ENCODE measurements at places on chromosomes 6 and 20.
A peak's percentile ranks its signal among the peaks of the same experiment; 100 is the strongest.

GRCh38 chr20:5932796-5933195 lies 17.5 kb downstream of the TRMT6 start:
- DNase-seq: no peak

- peak; percentile 23 for DNase-seq
These were observed 668 bp downstream of the PKIB start for GRCh38 chr6:122610690-122611455.

DNA sequence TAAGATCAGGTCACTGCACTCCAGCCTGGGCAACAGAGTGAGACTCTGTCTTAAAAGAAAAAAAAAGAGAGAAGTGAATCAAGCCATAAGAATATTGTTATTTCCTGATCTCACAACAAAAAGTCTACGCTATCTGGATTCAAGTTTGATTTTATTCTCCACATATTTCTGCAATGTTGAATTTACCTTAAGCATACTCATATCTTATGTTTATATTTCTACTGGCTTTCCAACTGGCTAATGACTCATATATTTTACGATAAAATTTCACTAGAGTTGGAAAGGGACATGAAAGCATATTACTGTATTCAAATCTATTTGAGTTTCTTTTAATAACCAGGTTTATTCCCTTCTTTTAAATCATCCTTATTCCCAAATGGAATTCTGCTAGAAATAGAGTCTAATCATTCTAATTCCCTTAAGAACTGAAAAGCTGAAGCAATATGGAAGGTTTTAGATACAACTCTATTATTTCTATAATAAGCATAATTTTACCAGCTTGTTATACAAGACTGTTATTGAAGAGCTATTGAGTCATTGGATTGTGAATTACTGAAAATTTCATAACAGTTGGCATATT lies 276.9 kb upstream of the HS3ST5 start:
- DNase-seq: no peak

DNA sequence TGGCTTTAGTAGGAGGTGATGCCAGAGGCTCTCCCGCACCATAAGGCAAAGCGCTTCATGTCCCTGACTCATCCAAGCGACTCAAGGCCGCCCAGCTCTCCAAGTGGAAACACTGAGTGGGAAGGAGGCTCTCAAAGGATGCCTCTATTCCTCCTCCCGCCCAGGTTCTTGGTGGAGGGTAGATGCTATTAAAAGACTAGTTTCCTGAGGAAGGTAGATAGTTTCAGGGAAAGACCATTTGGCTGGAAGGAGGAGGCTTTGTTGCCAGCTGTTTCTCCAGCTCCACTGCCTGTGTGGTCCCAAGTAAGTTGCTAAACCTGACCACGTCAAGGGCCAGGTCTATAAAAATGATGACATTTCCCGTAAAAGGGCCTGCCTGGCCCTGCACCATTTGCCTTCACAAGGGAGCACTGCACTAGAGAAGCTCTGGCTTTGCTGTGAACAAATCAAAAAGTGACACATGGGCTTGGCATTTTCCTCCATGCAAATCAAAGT lies 48.2 kb downstream of the GMDS start:
- no peak for DNase-seq

DNA sequence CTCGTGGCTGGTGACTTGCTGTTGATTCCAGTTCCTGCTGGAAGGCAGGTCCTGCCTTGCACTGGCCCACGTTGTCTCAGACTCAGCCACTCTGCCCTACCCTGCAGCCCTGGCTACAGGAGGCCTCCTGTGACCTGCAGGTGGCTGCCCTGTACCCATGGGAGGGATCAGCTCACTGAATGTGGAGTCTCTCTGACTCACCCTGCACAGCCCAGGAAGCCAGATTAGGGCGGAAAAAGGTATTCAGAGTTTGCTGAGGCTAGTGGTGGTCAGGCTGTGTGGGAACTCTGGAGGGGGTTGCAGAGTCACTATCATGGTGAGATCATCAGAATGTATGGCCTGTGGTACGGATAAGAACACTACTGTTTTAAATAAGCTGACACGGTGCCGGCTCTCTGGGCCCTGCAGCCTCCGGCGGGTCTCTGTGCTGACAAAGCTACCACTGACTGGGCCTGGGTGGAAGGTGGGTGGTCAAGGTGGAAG lies 24.7 kb upstream of the PYGB start:
- peak; percentile 77 for DNase-seq

DNA sequence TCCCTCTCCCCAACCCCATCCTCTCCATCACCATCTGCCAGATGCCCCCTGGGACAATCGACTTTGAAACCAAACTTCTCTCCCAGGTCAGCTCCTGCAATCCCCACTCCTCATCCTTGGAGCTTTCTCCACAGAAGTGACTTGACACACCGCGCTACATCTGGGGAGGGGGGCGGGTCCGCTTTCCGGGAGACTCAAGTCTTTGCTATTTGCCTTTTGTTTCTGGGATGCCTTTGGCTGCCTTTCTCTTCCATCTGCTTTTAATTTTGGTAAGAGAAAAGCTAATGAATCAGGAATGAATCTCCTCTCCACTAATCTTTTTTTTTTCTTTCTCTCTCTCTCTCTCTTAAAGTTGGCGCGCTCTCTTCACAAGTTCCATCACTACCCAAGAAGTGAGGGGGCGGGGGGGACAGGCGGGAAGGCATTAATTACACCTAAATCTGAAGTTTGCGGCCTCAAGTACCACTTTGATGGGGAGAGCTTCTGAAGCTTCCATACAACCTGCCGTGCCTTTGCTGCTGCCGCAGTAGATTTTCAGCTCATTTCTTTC lies 664 bp upstream of the TPBG start:
- DNase-seq: no peak

- DNase-seq: no peak
These were observed 733.8 kb upstream of the GJE1 start for GRCh38 chr6:141398949-141399348.

DNA sequence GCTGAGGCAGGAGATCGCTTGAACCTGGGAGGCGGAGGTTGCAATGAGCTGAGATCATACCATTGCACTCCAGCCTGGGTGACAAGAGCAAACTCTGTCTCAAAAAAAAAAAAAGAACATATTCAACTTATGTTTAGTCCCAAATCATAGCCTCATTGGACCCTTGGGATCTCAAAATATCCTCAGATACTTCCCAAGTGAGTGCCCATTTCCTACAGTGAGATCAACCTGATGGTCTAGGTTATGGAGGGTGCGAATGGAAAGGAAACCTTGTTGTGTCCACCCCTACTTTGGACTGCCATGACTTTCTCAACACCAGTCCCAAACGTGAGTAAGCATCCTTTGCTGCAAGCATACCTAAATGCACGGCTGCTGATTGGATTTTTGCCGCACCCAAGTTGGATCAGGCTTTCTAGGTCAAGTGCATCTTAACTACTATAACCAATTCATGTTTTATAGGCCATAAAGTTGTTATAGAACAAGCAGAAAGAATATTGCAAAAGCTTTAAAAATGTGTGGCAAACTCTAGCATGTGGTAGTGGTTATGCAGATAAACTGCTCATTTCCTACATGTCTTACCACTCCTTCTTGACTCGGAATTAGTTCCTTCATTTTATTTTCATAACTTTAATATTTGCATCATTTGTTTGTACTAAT lies 131.2 kb downstream of the PLEKHG1 start:
- no peak for DNase-seq

Measured in erythroblast (primary cell).